Ovary (tissue), 10 donors: ENCODE measurements at places on chromosomes 2 and 18.

- no peak overlapping the region for H3K27ac ChIP-seq
- no peak overlapping the region for H3K4me3 ChIP-seq
- H3K4me1 ChIP-seq, result peaks cover 7% of the 10 kb centered on the region
- H3K27me3 ChIP-seq, result no peaks in the 10 kb centered on the region
- no peaks in the 10 kb centered on the region for H3K36me3 ChIP-seq
Measured at GRCh38 chr18:59712311-59712710, 15.1 kb upstream of the CCBE1 start.

GRCh38 chr2:4404363-4404762 is 701.0 kb downstream of the DCDC2C start:
- no peak overlapping the region for H3K4me3 ChIP-seq
- H3K36me3 ChIP-seq, result no peaks in the 10 kb centered on the region
- DNase-seq, result no peak
- H3K27ac ChIP-seq, result no peak overlapping the region

DNA sequence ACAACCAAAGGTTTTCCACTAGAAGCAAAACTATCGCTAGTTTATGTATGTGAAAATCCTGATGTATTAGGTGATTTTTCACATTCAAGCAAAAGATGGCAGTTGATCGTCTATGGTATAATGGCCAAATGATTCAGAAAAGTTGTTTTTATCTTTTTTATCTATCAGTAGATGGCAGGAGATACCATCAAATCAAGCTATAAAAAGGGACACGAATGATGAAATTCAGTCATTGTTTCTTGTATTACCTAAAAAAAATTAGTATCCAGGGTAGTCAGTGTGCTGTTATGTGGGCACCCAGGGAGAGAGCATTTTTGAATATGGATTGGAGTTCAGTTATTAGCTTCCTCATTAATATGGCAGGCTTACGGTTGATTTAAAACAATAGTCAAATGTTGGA is 22.9 kb upstream of the CAVIN2 start:
- no peaks in the 10 kb centered on the region for H3K27me3 ChIP-seq
- peaks cover 8% of the 10 kb centered on the region for H3K4me1 ChIP-seq
- H3K27ac ChIP-seq, result no peak overlapping the region
- no peaks in the 10 kb centered on the region for H3K36me3 ChIP-seq

- no peaks in the 10 kb centered on the region for H3K4me1 ChIP-seq
- no peak for DNase-seq
- no peaks in the 10 kb centered on the region for H3K36me3 ChIP-seq
- no peak overlapping the region for H3K27ac ChIP-seq
- H3K27me3 ChIP-seq, result no peaks in the 10 kb centered on the region
Measured at GRCh38 chr2:15043336-15044058, 411.0 kb downstream of the LRATD1 start.

DNA sequence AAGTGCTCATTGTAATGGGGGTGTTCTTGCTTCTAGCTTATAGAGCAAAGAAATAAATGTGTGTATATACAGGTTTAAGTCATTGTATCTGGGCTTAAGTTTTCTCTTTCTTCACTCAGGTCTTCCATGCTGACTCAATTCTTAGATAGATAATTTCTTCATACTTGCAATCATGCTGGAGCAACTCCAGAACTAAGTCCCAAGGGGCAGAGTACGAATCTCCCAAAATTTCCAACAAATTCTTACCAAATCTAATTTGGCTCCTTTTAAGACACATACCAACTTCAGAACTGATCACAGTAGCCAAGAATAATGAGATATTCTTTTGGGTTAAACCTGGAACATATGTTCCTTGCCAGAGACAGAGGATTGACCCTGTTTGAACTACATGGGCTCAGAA is 4.3 kb upstream of the SPAG16 start:
- no peak overlapping the region for H3K4me3 ChIP-seq
- no peak overlapping the region for H3K27ac ChIP-seq
- DNase-seq, result no peak
- no peaks in the 10 kb centered on the region for H3K27me3 ChIP-seq
- H3K36me3 ChIP-seq, result no peaks in the 10 kb centered on the region

DNA sequence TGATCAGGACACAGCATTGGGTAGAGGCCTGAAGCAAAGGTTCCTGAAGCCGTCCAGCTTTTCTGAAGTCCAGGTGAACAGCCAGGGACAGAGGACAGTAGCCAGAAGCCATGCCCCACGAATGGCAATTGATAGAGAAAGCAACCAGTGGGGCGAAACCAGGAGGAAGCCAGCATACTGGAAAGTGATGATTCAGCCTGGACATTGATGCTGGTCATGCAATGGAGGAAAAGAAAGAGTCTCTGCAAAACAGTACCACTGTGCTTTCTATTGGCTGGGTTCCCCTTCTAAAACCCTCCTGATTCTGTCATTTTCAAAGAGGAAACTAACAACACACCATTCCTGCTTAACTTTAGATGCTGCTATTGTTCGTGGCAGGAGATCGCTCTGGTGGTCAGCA is 221.4 kb upstream of the EPAS1 start:
- H3K4me1 ChIP-seq, result no peaks in the 10 kb centered on the region
- H3K27ac ChIP-seq, result no peak overlapping the region
- H3K4me3 ChIP-seq, result no peak overlapping the region
- H3K36me3 ChIP-seq, result no peaks in the 10 kb centered on the region
- H3K27me3 ChIP-seq, result no peaks in the 10 kb centered on the region
- DNase-seq, result no peak

GRCh38 chr2:99242151-99242550 is 13.3 kb downstream of the LYG2 start:
- H3K27me3 ChIP-seq, result no peaks in the 10 kb centered on the region
- H3K27ac ChIP-seq, result no peak overlapping the region
- no peak overlapping the region for H3K4me3 ChIP-seq
- no peaks in the 10 kb centered on the region for H3K36me3 ChIP-seq
- DNase-seq, result no peak
- H3K4me1 ChIP-seq, result no peaks in the 10 kb centered on the region

GRCh38 chr18:70368903-70369302 is 80.1 kb downstream of the SOCS6 start:
- no peak overlapping the region for H3K27ac ChIP-seq
- H3K4me1 ChIP-seq, result no peaks in the 10 kb centered on the region
- no peak overlapping the region for H3K4me3 ChIP-seq
- H3K36me3 ChIP-seq, result no peaks in the 10 kb centered on the region
- no peak for DNase-seq
- H3K27me3 ChIP-seq, result no peaks in the 10 kb centered on the region

- peaks cover 8% of the 10 kb centered on the region for H3K4me1 ChIP-seq
- no peaks in the 10 kb centered on the region for H3K36me3 ChIP-seq
- H3K27ac ChIP-seq, result no peak overlapping the region
Measured at GRCh38 chr18:45621061-45621511, 5.8 kb downstream of the SLC14A2 start.

GRCh38 chr2:105455488-105456003 is 56.7 kb upstream of the FHL2 start:
- no peak for DNase-seq
- no peak overlapping the region for H3K27ac ChIP-seq
- no peaks in the 10 kb centered on the region for H3K27me3 ChIP-seq
- peaks cover 14% of the 10 kb centered on the region for H3K4me1 ChIP-seq
- no peak overlapping the region for H3K4me3 ChIP-seq

GRCh38 chr2:119760237-119760955 is 674 bp downstream of the PTPN4 start:
- peak overlapping the region; percentile 81 for H3K4me3 ChIP-seq
- no peaks in the 10 kb centered on the region for H3K27me3 ChIP-seq
- DNase-seq, result no peak
- H3K4me1 ChIP-seq, result peaks cover 5% of the 10 kb centered on the region
- H3K36me3 ChIP-seq, result no peaks in the 10 kb centered on the region

- H3K4me3 ChIP-seq, result peak overlapping the region; percentile 30
- H3K4me1 ChIP-seq, result peaks cover 2% of the 10 kb centered on the region
- no peaks in the 10 kb centered on the region for H3K36me3 ChIP-seq
- H3K27me3 ChIP-seq, result no peaks in the 10 kb centered on the region
- peak overlapping the region; percentile 81 for H3K27ac ChIP-seq
- no peak for DNase-seq
Measured at GRCh38 chr2:223612501-223612900, 10.3 kb upstream of the SCG2 start.

DNA sequence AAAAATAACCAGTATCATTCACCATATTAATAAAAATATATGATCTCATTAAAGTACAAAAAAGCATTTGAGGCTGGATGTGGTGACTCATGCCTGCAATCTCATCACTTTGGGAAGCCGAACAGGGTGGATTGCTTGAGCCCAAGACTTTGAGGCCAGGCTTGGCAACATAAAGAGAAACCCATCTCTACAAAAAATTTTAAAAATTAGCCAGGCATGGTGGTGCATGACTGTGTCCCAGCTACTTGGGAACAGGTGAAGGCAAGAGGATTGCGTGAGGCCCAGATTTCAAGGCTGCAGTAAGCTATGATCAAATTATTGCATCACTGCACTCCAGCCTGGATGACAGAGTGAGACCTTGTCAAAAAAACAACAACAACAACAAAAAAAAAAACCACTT is 75.9 kb downstream of the RAD51AP2 start:
- no peak for DNase-seq
- H3K4me1 ChIP-seq, result no peaks in the 10 kb centered on the region
- no peak overlapping the region for H3K4me3 ChIP-seq
- H3K36me3 ChIP-seq, result no peaks in the 10 kb centered on the region

GRCh38 chr2:113282747-113283533 is 4.2 kb upstream of the PAX8 start:
- H3K27me3 ChIP-seq, result no peaks in the 10 kb centered on the region
- peaks cover 2% of the 10 kb centered on the region for H3K4me1 ChIP-seq
- no peak overlapping the region for H3K27ac ChIP-seq
- no peaks in the 10 kb centered on the region for H3K36me3 ChIP-seq
- no peak for DNase-seq
- no peak overlapping the region for H3K4me3 ChIP-seq

- H3K4me3 ChIP-seq, result peak overlapping the region; percentile 71
- no peaks in the 10 kb centered on the region for H3K36me3 ChIP-seq
- H3K27ac ChIP-seq, result peak overlapping the region; percentile 69
- no peak for DNase-seq
Measured at GRCh38 chr2:73111073-73112025, 1.4 kb downstream of the RAB11FIP5 start.

DNA sequence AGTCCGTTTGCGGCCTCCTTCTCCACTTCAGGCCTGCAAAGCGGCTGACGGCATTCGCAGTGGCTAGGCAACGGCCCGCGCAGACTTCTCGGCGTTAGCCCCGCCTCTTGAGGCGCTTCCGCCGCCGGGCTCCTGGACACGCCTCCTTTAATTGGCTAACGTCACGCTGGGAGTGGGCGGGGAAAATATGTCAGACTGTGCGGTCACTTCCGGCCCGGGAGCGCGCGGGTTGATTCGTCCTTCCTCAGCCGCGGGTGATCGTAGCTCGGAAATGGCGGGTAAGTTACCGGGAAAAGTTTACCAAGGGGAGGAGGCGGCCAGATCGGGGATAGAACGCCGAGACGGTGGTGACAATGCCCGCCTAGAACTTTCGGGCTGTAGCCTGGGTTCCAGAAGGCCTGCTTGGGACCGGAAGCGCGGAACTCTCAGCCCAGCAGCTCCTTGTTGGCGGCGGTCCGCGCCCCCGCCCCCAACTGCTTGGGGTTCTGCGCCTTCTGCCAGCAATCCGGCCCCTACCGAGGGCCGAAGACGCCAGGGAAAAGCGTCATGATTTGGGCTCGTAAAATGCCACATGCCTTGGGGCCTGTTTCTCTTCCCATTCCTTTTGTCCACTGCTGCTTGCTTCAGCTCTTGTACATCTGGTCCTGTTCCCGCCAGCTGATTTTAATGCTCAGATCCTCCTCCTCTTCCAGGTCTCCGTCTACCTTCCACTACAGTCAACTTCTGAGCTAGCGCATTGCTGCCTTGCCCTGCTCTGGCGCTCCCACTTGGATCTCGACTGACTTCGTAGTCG is at the start of gene HAT1:
Gene HAT1 (plus strand): TSS at position 232 of the 793 bp plus-strand sequence. CDS start 40 bp downstream, at position 272.
- H3K27me3 ChIP-seq, result no peaks in the 10 kb centered on the region
- H3K36me3 ChIP-seq, result no peaks in the 10 kb centered on the region
- H3K27ac ChIP-seq, result peak within 1 kb of the TSS; percentile 91
- H3K4me1 ChIP-seq, result peaks cover 7% of the 10 kb centered on the region
- DNase-seq, result peak; percentile 99

DNA sequence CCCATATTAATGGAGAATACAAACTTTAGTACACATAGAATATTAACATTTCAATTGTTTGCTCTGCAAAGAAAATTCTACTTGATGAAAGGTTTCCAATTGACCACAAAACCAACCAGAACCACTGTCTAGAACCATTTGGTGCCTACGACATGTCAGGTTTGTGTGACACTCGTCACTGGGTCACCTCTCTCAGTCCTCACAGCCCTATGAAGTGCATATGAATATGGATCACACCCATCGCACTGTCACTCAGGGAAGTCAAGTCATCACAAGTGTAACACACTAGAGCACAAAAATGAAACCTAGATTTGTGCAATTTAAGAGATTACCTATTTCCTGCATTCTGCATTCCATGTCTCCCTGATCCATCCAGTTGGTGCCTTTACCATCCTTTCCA is 43.7 kb downstream of the PTPN2 start:
- no peak for DNase-seq
- H3K27ac ChIP-seq, result no peak overlapping the region
- H3K27me3 ChIP-seq, result no peaks in the 10 kb centered on the region
- H3K4me1 ChIP-seq, result peaks cover 1% of the 10 kb centered on the region
- H3K36me3 ChIP-seq, result no peaks in the 10 kb centered on the region
- H3K4me3 ChIP-seq, result no peak overlapping the region
